Activated CD4-positive, alpha-beta T cell treated with anti-CD3 and anti-CD28 coated beads for 24 hours (primary cell): ENCODE measurements at places on chromosomes 11 and 22.

DNA sequence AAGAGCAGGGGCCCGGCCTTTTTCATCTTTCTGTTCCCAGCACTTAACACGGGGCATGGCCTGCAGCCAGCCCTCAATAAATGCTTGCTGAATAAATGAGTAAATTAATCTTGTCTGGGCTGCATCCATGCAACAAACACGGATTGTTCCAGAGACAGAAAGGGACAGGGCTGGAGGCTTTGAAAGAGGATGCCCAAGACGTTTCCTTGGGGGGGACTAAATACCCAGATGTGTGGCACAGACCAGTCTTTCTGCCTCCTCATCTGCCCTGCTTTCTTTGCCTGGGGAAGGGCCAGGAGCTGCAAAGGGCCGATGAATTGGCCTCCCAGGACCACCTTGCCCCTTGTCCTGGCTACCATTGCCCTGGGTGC lies 40.4 kb downstream of the SHISAL1 start:
- DNase-seq, result no peak

- DNase-seq, result no peak
Observed at GRCh38 chr11:77068457-77069335, 1.9 kb downstream of the CAPN5 start.

GRCh38 chr11:105042178-105042577 lies 3.0 kb downstream of the CARD16 start:
- no peak for DNase-seq

GRCh38 chr11:78961937-78962701 lies 387.5 kb upstream of the NARS2 start:
- no peak for DNase-seq

DNA sequence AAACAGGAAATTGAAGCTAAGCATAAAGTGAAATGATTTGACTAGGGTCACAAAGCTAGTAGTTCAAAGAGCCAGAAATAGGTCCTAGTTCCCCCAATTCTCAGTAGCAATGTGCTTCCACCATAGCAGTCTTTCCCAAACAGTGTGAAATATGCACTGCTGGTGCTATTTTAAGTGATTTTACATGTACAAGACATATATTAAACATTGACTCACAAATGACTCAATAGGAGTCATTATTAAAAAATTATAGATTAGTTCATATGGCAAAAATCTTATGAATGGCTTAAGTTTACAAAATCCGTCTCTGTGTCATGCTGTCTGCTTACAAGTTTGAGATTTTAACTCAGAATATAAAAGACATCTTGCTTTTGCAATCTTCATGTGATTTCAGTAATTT lies 21.4 kb downstream of the KIF18A start:
- no peak for DNase-seq

DNA sequence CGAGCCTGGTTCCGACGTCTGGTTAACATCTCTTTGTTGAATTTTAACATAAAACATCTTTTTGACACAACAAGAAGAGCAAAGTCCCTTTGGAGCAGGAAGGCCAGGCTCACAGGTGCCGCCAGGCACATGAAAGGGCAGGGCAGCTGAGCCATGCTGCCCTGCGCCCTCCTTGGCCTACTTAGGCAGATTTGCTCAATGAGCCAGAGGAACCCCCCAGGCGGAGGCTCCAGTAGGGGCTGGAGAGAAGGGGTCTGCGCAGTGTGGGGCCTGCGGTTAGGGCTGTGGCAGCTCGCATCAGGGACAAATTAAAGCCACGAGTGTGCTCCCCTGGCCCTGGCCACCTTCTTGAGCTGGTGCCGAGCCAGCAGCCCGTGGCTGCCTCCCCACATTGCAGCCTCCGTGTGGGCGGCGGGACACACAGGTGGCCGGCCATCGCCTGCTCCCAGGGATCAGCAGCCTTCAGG lies 9.9 kb upstream of the SLC22A12 start:
- DNase-seq, result no peak

DNA sequence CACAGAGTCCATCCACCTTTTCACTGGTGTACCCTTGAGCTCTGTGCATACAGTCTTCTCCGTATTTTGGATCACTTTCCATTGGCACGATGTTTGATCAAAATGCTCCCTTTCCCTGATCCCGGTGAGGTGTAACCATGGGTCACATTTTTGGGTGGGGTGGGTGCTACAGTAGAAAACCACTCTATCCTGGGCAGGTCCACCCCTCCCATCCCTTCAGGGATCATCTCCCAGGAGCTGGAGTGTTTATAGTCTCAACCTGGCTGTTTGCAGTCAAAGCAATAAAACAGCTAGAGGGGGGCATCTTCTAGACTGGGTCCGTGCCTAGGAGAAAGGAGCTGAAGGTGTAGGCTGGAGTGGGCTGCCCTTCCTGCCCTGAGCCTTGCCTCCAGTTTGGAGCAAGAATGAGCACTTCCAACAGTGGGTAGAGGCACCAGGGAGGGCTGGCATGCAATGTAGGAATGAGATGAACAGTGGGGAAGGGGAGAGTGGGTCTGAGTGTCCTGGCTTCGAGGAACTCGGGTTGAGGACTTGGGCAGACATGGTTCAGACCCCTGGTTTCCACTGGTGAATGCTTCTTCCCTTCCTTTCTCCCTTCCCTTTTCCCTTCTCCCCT lies 38.8 kb downstream of the RNF141 start:
- DNase-seq, result no peak

- DNase-seq, result no peak
Observed at GRCh38 chr22:37824674-37825641, 1.8 kb downstream of the GALR3 start.

GRCh38 chr11:17570034-17570433 lies 23.0 kb downstream of the OTOG start:
- DNase-seq, result no peak

- DNase-seq, result no peak
Observed at GRCh38 chr22:44580176-44581095, 82.4 kb upstream of the RTL6 start.

DNA sequence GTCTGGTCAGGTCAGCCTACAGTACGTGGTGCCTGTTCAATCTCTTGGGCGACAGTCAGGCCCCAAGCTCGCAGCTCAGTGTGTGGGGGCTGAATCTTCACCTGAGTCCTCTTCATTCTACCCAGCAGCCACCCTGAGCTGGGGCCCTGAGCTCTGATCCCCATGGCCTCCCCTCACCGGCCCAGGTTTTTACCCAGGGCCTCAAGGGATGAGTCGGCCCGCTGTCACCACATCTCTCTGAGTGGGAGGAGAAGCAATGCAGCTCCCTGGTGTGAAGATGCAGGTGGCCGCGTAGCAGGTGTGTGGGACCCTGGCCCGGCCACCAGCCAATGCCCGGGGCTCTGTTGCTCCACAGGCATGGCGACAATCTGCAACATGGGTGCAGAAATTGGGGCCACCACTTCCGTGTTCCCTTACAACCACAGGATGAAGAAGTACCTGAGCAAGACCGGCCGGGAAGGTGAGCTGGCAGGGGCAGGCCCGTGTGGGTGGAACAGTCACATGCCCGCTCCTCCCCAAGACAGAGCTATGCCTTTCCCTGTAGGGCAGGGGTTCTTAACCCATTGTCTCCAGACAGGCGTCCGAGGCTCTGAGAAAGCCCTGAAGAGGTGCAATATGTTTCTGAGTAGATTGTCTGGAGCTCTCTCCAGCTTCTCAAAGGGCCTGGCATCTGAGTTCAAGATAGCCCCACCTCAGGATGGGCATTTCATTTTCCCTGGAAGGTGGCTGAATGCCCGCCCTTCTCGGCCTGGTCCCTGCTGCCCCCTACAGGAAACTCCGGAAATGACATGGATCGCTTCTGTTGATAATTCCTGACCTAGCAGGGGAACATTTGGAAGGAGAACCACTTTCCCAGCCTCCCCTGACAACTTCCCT lies 26.9 kb downstream of the POLR3H start:
- DNase-seq, result no peak

DNA sequence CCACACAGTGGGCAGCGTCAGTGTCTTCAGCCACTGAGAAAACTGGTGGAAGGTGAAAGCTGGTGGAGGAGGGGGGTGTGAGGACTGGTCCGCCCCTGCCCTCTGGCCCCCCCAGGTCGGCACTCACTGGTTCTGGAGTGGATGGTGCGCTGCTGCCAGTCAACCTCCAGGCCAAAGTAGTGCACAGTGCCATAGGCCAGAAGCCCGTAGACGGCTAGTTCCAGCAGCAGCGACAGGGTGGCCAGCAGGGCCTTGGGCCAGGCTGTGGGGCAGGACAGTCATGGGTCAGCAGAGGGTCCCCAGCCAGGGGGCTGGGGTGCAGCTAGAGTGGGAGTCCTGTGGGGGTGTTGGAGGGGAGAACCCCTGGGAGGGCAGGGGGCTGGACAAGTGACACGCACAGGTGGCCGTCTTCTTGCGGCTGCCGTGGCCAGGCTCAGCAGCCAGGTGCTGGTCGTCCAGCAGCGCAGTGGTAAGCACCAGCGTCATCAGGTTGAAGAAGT lies 2.2 kb downstream of the LMF2 start:
- no peak for DNase-seq

- DNase-seq, result no peak
Observed at GRCh38 chr11:120248551-120249278, 8.8 kb downstream of the POU2F3 start.

- DNase-seq, result no peak
Observed at GRCh38 chr11:104333977-104334376, 170.0 kb upstream of the PDGFD start.

DNA sequence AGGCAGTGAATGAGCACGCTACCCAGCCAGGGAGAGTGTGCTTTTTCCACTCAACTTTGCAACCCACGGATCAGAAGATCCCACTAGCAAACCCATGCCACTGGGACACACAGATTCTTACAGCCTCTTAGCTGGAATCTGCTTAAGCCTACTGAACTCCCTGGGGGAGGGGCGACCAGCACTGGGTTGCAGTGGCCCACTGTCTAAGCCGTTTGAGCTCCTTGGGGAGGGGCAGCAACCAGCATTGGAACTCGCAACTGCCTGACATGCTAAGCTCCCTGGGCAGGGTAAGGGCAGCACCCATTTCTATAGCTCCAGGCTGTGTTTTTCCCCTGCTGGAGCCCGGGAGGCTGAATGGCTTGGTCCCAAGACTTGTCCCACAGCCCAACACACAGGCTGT lies 99.6 kb downstream of the FAM168A start:
- no peak for DNase-seq

DNA sequence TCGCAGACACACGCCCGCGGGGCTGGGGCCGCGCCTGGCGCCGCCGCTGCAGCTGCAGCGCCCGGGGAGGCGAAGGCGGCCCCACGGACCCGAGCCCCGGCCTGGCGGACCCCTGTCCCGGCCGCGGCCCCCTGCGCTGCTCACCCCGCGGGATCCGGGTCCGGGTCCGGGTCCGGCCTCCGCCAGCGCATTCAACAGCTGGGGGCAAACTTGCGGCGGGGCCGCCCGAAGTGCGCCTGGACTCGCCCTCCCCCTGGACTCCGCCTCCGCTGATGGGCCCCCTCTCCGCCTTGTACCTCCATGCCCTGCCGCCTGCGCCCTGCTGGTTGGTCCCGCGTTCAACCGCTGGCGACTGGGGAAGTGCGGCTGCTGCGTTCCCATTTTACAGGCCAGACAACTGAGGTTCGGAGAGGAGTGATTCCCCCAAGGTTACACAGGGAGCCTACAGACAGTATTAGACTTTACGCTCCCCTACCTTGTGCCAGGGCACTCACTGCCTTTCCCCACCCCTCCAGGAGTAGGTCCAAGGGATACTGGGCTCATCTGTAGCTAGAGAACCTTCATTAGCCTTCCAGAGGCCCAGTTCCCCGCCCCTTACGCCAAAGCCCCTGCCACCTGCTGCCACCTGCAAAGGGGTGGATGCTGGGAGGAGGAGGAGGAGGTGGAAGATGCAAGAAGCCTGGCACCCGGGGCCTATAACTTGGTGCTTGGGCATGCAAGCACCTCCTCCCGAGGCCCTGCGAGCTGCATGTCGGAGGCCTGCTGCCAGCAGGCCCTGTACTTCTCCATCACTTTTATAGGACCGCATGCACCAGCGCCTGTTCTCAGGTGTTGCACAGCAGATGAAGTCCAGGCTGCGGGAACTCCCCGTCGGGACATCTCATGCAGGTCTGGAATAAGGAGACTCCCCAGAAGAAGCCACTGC lies 694 bp upstream of the ELFN2 start:
- DNase-seq, result no peak

GRCh38 chr22:32617271-32617670 lies 142.7 kb downstream of the FBXO7 start:
- no peak for DNase-seq

DNA sequence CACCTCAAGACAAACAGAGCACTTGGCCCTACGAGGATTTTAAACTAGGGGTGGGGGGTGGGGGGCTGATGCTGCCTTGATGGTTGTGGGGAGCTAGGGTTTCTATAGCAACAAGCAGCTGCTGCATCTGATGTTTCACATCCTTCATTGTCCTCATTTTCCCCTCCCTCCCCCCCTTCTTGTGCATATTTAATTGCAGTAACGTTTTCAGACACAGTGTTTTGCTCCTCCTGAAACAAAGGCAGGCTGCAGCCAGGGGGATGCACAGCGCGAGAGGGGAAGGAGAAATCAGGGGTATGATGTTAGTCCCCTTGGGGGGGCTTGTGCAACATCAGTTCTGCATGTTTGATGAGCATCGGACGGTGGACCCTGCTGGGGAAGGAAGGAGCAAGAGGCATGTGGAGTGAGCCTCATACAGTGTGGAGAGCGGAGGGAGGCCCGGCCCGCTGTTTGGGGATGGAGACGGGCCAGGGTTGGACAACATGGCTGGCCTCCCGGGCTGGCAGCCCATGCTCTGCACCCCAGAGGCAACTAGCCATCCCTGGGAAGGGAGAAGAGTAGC lies 208.3 kb downstream of the CEP164 start:
- DNase-seq, result no peak

GRCh38 chr11:90884181-90884580 lies 661.3 kb upstream of the CHORDC1 start:
- DNase-seq, result no peak

- no peak for DNase-seq
Observed at GRCh38 chr22:47000888-47001287, 238.4 kb downstream of the TBC1D22A start.

DNA sequence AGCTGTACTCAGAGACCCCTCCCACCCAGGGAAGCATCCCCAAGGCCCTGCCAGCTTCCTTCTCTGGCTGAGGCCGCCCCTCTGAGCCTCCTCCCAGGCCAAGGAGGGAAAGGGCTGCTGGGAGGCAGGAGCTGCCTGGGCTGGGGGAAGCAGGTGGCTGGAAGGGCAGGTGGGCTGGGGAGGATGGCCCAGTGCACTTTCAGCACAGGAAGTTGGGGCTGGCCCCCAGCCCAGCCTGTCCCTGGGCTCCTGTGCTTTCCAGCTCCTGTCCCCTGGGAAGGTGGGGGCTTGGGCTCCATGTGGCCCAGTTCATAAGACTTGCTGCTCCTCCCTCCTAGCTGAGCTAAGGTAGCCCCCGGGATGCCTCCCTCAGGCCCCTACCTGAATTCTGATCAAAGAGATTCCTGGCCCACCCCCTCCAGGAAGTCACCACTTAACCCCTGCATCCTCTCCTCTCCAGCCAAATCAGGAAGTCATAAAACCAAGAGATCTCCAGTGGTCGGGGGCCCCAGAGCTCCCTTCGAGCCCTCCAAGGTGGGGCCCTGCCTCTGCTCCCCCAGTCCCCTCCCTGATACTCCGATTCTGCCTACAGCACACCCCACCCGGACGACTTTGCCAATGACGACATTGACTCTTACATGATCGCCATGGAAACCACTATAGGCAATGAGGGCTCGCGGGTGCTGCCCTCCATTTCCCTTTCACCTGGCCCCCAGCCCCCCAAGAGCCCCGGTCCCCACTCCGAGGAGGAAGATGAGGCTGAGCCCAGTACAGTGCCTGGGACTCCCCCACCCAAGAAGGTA lies 4.9 kb downstream of the PPP1CA start:
- no peak for DNase-seq
